ENCODE measurements at places on chromosomes 13 and 19. TPM values are rescaled to one million over a fixed set of nuclear protein-coding genes. Genes with fewer than 3 reads are reported as not detected.

The ZIK1 gene
- 29.8 TPM for total RNA-seq

DNA sequence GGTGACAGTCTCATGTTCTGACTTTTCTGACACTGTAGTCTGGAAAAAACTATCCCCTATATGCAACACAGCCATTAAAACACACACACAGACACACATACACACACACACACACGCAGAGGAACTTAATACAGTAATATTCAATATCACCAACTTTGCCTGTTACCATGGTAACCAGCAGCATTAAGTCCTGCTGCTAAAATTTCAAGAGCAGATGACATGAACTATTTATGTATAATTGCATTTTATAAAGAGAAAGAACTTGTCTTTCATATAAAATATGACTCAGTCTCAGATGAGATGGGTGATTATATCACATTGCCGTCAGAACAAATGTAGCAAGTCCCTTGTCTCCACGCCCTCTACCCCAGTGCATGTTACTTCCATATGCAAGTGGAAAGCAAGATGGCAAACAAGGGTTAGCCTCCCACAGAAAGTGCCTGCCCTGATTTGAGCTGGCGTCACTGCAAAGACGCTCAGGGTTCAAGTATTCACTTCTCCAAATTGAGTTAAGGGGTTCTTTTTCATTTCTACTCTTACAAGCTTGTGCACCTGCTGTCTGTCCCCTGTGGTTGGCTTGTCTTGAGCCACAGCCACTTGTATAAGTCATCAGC, 576.8 kb downstream of the UQCRFS1 start:
- no peak for DNase-seq

DNA sequence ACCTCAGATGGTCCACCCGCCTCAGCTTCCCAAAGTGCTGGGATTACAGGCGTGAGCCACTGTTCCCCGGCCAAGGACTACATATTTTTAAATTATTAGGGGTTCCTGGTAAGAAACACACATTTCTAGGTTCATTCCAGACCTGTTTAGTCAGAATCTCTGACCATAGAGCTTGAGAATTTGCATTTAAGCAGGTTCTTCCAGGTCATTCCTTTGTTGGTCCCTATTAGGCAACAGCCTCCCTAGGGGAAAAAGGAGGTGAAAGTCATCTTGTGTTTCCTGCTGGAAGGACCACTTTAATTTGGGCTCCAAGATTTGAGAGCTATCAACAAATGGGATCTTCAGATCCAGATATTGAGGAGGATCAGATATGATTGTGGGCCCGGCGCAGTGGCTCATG, 16.3 kb downstream of the S1PR2 start:
- DNase-seq = no peak

The IGFL1 gene
- not detected for total RNA-seq

DNA sequence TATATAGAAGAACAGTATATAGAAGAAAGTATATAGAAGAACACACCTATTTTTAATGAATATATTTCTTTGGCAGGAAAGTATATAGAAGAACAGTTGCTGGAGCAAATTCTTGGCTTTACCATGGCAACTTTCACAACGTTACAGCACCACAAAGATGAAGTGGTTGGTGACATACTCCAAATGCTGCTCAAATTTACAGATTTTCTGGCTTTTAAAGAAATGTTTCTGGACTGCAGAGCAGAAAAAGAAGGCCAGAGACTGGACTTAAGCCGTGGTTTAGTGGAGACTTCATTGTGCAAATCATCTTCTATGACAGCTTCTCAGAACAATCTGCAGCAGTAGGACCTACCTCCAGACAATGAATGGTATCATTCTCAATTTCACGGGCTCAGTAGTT, 24.3 kb upstream of the RFXAP start:
- no peak for DNase-seq

The ACTMAP gene
- under 0.01 TPM for total RNA-seq

DNA sequence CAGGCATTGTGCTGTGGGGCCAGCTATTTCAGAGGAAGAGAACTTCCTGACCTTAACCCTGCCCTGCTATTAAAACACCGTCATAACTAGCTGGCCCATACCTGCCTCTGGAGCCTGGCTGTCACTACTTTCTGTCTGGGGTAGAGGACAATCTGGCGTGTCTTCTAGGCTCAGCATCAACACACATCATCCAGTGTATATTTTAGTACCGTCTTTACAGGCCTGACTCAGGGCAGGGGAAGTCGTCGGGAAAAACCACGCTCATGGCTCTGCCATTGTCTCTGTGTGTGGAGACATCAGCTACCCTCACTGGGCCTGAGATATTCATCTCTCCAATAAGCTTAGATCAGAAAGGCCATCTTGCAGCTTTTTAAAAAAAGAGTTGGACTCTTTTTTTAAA, 151.1 kb downstream of the KATNAL1 start:
- no peak for DNase-seq

The CPAMD8 gene
- 4.9 TPM for total RNA-seq

The GSX1 gene
- total RNA-seq = 0.41 TPM

DNA sequence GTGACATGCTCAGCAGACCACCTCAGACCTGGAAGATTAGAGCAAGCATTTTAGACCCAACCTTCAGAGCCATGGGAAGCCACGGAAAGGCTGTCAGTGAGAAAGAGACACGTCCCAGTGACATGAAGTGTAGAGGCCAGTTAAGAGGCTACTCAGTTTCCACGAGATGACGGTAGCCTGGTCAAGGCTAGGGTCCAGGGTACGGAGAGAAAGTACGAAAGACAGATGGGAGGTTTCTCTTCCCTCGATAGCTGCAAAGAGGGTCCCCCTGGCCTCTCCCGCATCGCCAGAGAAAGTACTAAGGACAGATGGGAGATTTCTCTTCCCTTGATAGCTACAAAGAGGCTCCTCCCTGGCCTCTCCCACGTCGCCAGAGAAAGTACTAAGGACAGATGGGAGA, 8.6 kb downstream of the ZSCAN5A start:
- no peak for DNase-seq

- no peak for DNase-seq
These were observed 1.2 kb upstream of the GRIK5 start for GRCh38 chr19:42071247-42071646.

The DLL3 gene
- total RNA-seq = 13.9 TPM

DNA sequence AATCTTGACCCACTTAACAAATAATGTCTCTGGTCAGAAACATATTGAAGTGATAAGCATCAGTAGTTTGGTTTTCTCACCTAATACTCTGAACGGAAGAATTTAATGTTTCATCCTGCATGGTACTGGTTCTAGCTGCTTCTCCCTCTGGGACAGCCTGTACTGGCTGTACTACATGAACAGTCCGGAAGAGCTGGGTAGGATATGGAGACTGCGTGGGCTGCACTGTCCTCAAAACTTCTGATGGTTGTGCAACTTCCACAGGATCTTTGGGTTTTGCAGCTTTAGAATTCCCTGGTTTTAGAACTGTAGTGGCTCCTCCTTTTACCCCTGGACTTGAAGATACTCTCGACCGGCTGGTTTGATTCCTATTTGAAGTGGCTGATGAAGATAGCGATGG, 78.3 kb downstream of the ELF1 start:
- no peak for DNase-seq

The IGFL2 gene
- total RNA-seq = 0.82 TPM

DNA sequence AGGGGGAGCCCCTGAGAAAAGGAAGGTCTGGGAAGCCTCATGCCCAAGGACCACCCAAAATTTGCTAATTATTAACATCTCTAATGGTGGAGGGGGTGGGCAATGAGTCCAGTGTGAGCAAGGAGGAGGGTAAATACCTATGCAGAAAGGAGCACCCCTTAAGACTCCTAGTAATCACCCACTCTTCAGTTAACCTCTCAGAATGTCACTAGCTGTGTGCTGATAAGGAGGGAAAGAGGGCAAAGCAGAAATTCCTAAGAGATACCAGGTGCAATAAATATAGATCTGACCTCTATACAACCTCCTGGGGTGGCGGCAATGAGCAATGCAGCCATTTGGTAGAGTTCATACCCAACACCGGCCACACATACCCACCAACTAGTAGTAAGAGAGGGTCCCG, 12.7 kb upstream of the DPY19L3 start:
- DNase-seq = no peak

DNA sequence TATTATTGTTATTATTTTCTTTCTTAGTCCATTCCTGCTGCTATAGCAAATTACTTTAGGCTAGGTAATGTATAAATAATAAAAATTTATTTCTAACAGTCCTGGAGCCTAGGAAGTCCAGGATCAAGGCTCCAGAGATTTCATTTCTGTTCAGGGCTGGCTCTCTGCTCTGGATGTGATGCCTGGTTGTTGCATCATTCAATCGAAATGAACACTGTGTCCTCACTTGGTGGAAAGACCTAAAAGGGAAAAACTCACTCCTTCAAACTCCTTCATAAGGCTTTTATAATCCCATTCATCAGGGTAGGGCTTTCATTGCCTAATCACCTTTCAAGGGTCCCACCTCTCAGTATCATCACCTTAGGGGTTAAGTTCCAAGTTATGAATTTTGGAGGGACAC, 395.0 kb downstream of the EFNB2 start:
- DNase-seq = no peak

DNA sequence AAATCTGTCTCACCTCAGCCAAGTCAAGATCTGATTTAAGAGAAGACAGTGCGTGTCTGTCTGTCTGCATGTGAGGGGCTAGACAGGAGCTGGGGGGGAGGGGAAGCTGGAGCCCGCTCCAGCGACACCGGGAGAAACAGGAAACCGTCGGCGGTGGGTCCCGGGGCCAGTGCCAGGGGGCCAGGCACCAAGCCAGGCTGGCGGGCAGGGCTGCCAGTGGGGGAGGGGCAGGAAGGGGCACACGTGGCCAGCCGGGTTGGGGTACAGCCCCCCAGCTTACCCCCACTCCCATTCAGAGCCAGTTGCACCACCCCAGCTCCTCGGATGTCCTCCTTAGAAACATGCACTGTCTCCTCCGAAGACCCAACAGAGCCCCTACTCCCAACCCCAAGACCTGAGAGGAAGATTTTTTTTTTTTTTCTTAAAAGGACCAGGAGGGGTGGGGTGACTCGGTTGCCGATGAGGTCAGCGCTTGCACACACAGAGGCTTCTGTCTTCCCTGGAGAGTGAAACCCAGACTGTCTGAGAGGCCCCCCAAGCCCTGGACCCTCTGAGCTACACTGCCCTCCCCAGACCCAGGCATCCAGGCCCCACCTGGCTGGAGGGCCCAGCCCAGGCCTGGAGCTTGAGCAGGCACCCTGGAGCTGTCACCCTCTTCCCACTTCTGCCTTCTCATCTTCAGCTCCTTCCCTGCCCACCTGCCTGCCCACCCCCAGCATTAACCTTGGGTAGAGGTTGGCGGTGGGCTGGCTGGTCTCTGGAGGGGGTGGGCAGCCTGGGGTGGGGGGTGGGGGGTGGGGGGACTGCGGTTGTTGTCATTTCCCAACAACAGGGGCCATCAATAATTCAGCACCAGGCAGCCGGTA, 4.0 kb downstream of the ERF start:
- DNase-seq = no peak

The HDGFL2 gene
- total RNA-seq = 44.8 TPM

DNA sequence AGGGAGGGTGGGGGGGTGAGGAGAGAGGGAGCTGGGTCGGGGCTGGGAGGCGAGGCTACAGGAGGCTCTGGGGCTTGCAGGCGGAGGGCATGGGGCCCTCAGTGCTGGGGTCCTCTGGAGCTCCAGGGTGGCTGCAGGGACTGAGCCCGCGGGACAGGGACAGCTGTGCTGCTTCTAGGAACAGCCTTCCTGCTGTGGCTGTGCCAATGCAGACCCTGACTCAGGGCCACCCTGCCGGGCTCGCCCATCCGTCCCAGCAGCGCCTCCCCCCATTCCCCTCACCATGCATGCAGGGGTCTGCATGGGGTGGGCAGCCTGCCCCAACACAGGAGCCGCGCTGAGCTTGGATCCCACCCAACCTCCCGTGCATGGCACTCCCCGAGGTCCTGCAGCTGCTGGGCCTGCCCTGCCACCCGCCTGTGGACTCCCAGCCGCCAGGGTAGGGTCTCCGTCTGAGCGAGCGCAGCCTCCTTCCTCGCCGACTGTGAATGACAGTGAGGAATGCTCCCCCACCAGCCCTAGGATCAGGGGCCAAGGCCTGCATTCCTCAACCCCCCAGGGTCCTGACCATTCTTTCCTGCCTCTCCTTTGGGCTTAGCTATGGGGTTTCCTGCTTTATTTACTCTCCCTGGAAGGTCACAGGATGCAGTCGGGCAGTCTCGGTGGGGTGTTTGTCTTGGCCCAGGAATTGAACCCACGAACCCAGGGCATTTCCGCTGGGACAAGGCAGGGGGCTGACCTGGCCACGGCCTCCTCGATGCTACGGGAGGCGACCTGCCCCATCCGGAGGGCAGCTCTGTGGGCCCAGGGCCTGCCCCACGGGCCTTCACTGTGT, 23.4 kb downstream of the CEBPG start:
- no peak for DNase-seq

- no peak for DNase-seq
These were observed 11.2 kb upstream of the CEACAM21 start for GRCh38 chr19:41564515-41565378.

The C19orf67 gene
- not detected for total RNA-seq

The TNNI3 gene
- 0.41 TPM for total RNA-seq

The LGALS7B gene
- not detected for total RNA-seq

DNA sequence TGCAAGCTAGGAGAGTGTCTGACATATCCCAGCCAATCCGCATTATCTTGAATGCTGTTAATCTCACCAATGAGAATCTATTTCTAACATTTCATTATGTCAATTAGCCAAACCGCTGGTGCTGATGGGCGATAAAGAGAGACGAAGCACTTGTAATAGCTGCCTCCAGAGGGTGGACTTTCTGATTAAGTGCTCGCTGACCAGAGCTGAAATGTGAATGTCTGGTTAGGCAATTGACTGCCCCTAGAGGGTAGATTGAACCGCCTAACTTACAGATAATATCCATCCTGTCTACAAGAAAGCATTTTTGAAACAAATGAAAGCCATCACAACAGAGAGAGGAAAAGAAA, 552 bp upstream of the GRWD1 start:
- peak; percentile 84 for DNase-seq

The HOMER3 gene
- 20.4 TPM for total RNA-seq

The KLF5 gene
- total RNA-seq = 1.6 TPM

- DNase-seq = no peak
These were observed 5.5 kb downstream of the EEF2 start for GRCh38 chr19:3979674-3980352.

The VSTM1 gene
- total RNA-seq = not detected

GRCh38 chr13:90188351-90188636, 1159.2 kb upstream of the MIR17HG start:
- DNase-seq = no peak

DNA sequence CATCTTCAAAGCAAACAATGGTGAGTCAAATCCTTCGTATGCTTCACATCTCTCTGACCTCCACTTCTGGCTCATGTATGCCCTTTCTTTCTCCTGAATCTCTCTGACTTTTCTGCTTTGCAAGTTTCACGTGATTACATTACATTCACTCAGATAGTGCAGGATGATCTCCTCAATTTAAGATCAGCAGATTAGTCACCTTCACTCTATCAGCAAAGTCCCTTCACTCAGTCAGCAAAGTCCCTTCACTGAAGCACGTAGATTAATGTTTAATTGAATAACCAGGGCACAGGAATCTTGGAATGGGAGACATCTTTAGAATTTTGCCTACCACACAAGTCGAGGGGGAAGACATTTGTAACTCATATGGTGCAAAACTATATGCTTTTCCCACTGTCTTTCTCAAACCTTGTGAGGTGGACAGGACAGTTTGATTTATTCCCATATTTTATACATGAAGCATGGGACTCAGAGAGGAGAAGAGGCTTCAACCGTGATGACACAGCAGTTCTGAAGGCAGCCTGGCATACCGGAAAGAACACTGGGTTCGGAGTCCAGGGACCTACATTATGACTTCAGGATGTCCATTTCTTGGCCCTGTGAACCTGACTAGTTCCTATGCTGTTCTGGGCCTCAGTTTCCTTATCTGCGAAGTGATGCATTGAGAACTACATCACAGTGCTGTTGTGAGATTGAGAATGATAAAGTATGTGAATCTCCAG, 23.3 kb downstream of the SIGLECL1 start:
- no peak for DNase-seq
